Stimulated activated CD8-positive, alpha-beta memory T cell treated with anti-CD3 and anti-CD28 coated beads, Interleukin-15, amount 100 ng/mL, for 1 hour (primary cell): ENCODE measurements at places on chromosomes 11 and 22.

DNA sequence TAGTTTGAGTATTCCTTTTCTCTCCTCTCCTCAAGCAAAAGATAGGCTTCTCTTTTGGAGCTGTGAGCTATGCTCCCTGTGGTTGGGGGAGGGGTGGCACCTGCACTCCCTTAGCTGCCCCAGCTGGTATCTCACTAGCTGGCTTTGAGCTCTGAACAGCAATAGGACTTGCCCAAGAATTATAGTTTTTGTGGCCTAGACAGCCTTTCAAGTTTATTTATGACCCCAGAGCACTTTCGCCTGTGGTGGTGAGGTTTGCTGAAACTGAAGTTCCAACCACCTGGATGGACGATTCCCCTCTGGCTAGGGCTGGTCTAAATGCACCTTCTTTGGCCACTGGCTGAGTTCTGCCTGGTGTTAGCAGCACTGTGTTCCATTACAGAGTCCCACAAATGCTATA, 37.1 kb upstream of the SLC37A2 start:
- DNase-seq, result no peak

- no peak for DNase-seq
Measured at GRCh38 chr11:35133656-35134055, 5.3 kb upstream of the CD44 start.

- no peak for DNase-seq
Measured at GRCh38 chr11:3830088-3830487, 10.7 kb downstream of the RHOG start.

DNA sequence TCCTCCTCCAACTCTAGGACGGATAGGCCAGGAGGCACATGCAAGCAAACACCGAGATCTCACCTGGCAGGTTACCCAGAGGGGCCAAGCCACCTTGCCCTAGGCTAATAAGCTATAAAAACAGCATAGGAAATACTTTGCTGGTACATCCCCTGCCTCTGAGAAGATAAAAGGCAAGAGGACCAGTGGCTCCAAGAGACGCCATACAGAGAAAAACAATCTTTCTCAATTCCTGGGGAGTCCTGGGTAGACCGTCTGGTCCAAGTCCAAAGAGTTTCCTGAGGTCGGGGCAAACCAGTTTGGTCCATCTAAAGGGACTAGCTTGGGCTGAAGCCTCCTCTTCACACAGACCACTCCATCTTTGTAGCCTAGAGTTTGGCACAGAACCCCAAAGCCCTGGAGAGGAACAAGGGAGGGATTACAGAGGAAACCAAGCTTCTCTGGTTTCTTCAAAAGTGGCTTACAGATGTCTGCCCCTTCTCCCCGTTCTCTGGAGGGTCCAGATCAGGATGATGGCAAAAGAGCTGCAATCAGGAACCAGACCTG, 40.4 kb downstream of the NUMA1 start:
- DNase-seq, result no peak

- no peak for DNase-seq
Measured at GRCh38 chr11:38510041-38510440, 1912.0 kb upstream of the RAG2 start.
